Stimulated activated CD8-positive, alpha-beta memory T cell treated with anti-CD3 and anti-CD28 coated beads, Interleukin-7, amount 100 ng/mL, for 24 hours (primary cell): ENCODE measurements at places on chromosomes 16 and 17.

GRCh38 chr17:12659500-12659899 lies 6.2 kb upstream of the MYOCD start:
- no peak for DNase-seq

- DNase-seq: no peak
Observed at GRCh38 chr16:4936181-4936990, 562 bp downstream of the PPL start.

- DNase-seq: no peak
Observed at GRCh38 chr17:67902511-67903231, 77.4 kb downstream of the BPTF start.

DNA sequence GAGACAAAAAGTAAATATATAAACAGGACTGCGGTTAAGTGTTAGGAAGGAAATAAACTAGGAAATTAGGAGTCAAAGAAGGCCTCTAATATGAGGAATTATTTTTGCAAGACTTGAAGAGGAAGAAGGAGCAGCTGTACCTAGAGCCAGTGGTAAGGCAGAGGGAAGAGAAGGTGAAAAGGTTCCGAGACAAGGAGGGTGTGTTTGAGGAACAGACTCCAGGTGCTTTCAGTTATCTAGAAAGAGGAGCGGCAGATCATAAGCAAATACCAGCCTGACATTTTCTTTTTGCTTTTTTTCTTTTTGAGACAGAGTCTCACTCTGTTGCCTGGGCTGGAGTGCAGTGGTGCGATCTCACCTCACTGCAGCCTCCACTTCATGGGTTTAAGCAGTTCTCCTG lies 61.0 kb downstream of the CHD9 start:
- DNase-seq: no peak

GRCh38 chr17:70780031-70780430 lies 610.7 kb downstream of the KCNJ2 start:
- DNase-seq: no peak

GRCh38 chr16:30131869-30132475 lies 9.0 kb upstream of the MAPK3 start:
- no peak for DNase-seq

DNA sequence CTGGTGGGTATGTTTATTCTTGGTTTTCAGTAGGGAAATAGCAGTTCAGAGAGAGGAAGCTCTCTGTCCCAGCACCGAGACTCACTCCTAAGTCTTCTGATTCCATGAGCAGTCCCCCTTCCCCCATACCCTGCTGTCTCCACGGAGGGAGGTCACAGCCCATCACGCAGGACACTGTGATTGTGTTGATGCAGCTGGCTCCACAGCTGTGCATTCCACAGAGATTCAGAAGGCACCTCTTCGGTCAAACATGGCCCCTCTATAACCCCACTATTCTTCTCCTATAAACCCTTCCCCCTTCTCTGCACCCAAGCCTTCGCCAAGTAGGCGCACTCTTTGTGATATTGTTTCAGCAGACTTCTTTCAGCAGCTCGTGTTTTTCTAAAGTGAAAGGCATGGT lies 104.3 kb upstream of the HLF start:
- DNase-seq: no peak

DNA sequence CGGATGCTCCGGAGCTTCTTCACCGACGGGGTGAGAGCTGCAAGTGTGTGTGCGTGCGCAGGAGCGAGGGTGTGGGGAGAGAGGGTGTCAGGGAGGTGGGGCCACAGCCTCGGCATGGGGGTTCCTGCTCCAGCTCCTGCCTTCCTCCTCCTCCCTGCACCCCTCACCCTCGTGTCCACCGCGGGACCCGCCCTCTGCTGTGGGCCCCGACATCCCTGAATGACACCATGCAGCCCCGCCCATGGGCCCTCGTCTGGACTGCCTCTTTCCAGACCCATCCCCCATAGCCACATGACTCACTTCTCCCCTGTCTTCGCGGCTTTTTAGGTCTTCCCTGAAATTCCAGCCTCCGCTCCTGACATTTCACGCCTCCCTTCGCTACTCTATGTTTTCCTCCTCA lies 41.6 kb downstream of the ARHGAP23 start:
- DNase-seq: no peak

DNA sequence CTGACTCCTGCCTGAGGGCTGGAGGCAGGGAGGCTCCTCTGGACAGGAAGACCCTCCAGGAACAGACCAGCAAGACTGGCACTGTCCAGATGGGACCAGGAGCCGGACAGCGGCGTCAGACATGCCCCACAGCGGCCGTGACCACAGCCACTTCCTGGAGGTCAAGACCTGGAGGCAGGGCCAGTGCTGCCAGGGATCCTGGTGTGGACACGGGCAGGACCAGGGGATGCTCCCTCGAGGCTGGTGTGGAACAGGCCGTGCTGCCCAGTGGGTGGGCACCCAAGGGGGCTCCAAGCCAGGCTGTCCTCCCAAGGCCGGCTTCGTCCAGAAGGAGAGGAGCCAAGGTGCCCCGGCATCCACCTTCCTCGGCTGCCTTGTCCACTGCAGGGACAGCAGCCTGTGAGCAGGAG lies 4.5 kb upstream of the CCDC57 start:
- DNase-seq: no peak

GRCh38 chr16:53829186-53829747 lies 125.3 kb downstream of the FTO start:
- no peak for DNase-seq

DNA sequence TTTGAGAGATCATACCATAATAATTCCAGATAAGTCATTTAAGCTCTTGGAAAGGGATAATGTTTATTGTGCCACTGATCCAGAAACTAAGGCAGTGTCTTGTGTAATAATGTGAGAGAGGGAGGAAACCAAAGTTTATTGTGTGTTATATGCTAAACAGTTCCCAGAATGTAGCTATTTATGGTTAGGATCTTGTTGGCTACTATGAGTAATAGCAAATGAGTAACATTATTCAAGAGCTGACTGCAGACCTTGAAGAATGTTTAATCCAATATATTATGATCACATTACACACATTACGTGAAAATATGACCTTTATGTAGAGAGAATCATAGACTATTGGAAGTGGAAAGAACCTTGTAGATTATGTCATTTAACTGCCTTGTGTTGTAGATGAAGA lies 139.5 kb downstream of the BCAS3 start:
- DNase-seq: no peak

DNA sequence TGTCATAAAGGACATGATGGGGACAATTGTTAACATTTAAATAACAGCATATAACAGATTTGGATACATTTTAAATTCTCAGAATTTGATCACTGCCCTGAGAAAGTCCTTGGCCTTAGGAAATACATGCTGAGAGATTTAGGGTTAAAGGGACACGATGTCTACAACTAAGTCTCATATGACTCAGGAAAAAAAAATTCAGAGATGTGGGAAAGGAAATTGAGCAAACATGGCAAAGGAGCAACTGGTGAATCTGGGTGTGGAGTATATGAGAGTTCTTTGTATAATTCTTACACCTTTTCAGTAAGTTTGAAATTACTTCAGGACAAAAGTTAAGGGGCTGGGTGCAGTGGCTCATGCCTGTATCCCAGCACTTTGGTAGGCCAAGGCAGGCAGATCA lies 18.2 kb downstream of the MPP3 start:
- no peak for DNase-seq

- no peak for DNase-seq
Observed at GRCh38 chr16:28873543-28874201, 4.6 kb upstream of the ATP2A1 start.

GRCh38 chr17:47884905-47885730 lies 10.9 kb upstream of the SP2 start:
- no peak for DNase-seq

GRCh38 chr17:77258638-77259037 lies 117.9 kb downstream of the SEC14L1 start:
- DNase-seq: no peak

DNA sequence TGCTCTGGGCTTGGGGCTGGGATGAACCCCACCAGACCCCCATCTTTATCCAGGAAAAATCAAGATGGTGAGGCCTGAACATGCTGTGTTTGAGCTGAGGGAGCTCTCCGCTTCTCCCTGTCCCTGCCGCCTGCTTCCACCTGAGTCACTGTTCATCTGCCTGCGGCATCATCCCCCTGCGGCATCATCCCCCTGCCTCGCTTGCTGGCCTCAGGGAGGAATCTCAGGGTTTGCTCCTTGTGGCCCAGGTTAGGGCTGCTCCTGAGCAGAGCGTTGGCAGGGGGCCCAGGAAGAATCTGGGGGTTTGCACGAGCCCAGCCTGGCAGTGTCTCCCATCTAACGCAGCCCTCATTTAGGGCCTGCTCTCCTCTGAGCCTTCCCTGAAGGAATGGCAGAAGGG lies 11.4 kb upstream of the RAP1GAP2 start:
- no peak for DNase-seq

GRCh38 chr17:28947639-28948038 lies 3.7 kb downstream of the PHF12 start:
- no peak for DNase-seq

DNA sequence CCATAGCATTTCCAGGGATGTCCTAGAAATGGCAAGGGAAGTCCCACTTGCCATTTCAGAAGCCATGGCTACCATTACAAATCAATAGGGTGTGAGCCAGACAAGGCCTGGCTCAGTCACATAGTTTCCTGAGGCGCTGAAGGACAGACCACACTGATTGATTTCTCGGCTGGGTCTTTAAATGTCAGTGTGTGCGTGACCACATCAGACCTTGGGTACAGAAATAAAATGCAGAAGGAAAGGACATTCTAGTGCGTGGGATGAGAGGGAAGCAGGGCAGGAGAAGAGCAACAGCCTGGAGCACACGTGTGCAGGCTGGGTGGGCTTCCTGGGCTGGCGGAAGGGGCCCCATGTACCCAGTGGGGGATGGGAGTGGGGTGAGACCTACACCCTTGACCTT lies 58.7 kb upstream of the LYRM9 start:
- no peak for DNase-seq

GRCh38 chr16:938136-938535 lies 32.6 kb downstream of the LMF1 start:
- DNase-seq: no peak

DNA sequence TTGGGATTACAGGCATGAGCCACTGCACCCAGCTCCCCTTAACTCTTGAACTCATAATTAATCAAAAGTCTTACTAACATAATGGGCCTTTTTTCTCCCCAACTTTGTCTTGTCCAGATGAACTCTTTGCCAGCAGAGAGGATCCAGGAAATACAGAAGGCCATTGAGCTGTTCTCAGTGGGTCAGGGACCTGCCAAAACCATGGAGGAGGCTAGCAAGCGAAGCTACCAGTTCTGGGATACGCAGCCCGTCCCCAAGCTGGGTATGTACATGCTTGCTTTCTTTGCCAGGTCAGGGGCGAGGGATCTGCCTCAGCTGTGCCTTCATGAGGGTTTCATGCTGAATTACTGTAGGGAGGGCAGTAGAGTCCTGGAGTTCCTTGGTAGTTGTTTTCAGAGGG lies 25.3 kb downstream of the NMT1 start:
- no peak for DNase-seq

GRCh38 chr16:76955629-76956028 lies 235.4 kb upstream of the MON1B start:
- DNase-seq: no peak

DNA sequence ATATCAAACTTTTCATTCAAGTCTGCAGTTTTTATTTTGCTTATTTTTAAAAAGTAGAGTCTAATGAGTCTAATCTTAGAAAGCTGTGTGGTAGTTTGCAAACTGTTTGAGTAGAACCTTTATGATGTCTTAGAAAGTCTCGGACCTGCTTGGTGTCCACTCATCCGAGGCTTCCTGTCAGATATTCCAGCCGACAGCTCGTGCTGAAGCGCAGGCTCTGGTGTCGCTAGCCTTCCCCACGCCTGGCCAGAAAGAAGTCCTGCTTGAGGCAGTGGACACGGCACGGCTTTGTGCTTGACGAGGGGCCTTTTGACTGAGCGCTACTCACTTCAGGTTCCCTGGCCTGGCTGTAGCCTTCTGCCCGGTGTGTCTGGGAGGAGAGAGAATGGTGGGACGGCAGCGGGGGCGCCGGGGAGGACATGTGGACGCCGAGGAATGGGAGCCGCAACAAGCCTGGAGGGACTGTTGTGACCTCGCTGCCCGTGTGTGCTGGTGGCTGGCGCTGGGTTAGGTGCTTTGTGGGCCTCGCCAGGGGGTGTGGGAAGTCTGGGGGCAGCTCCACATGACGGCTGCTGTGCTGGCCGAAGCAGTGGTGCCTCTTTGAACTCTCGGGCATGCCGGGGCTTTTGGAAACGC lies 33.5 kb downstream of the BANP start:
- DNase-seq: no peak

DNA sequence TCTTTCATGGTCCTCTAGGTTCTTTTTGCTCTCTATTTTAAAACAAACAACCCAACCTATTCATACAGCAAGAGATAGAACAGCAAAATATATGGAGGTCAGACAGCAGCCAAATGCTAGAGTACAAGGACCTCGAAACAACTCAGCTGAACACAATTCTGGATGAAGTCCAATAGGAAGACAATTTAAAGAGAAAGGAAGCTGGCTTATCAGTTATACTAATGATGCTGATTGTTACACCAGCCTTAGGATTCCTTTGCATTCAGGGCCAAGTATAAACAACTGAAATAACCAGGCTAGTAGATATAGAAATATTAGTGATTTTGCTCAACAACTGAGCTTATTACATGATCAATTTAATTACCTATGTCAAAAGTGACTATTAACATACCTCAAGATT lies 2.5 kb downstream of the SSH2 start:
- DNase-seq: no peak

- no peak for DNase-seq
Observed at GRCh38 chr17:42174126-42174783, 6.7 kb downstream of the KCNH4 start.

GRCh38 chr16:85844786-85845185 lies 45.3 kb downstream of the COX4I1 start:
- no peak for DNase-seq

GRCh38 chr17:65226227-65226626 lies 89.1 kb downstream of the RGS9 start:
- no peak for DNase-seq

GRCh38 chr17:80002690-80003490 lies 32.8 kb downstream of the TBC1D16 start:
- no peak for DNase-seq

DNA sequence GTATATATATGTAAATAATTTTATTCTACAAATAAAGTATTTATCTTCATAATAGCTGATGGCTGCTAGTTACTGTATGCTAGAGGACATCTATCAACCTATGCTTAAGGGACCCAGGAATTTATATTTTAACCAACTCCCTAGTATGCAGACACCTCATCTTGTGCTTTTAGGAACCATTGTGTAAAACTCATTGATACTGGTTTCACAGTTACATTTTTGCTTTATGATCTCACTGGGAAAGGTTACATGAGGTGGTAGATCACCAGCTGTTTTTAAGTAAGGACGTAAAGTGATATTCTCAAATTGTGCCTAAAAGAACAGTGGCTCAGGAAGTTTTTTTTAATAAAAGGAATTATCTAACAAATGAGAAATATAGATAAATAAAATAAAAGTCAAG lies 56.4 kb downstream of the VMP1 start:
- DNase-seq: no peak

DNA sequence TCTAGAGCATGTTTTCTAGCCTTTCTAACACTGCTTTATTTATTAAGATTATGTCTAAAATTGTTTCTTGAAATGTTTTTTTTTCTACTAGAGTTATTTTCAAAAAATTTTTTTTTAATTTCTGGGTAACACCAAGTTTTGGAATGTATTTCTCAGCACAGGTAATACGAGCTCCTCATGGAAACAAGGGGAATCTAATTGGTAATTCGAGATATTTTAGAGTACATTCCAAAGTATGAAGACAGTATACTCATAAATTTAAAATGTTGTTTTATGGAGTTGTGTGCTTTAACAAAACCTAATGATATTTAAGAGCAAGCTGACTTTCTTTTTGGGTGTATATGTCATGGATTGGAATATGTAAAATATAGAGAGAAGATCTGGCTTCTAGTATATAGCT lies 42.4 kb downstream of the OMG start:
- no peak for DNase-seq
